NCI-H187 (cell line): ENCODE measurements at places on chromosomes 13 and 19.

DNA sequence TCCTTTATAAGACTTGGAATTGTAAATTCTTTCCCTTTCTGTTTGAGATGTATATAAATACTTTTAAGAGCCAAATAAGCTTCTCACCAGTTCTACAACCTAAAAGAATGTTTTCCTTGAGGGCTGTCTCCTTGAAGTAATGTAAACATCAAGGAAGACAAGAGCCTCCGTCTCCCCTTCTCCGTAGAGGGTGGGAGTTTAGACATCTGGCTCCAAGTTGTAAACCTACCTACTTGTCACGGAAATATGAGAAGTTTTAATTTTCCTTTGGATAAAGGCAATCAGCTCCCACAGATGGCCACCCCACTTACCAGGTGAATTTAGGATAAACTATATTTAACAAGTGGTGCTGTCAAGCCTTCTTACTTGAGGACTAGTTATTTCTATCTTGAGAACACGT lies 237.9 kb downstream of the NALCN start:
- no peak for DNase-seq

DNA sequence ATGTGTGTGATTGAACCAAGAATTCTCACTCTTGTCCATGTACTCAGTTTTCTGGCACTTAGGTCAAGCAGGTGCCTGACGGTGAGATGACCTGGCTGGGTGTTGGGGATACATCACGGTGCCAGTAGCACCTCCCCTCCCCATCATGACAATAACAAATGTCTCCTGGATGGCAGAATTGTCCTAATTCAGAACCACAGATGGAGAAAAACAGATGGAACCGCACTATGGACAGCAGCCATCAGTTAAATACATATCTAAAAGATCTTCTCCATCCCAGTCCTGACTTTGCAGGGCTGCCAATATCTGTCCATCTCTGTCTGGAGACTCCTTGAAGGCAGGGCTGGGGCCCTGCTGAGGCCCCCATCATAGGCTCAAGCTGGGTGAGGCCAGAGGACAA lies 126.9 kb downstream of the PTPRS start:
- no peak for DNase-seq

- no peak for DNase-seq
Measured at GRCh38 chr19:57068921-57069697, 50.7 kb upstream of the USP29 start.

- DNase-seq = no peak
Measured at GRCh38 chr19:12721656-12722565, 1.8 kb downstream of the TNPO2 start.

DNA sequence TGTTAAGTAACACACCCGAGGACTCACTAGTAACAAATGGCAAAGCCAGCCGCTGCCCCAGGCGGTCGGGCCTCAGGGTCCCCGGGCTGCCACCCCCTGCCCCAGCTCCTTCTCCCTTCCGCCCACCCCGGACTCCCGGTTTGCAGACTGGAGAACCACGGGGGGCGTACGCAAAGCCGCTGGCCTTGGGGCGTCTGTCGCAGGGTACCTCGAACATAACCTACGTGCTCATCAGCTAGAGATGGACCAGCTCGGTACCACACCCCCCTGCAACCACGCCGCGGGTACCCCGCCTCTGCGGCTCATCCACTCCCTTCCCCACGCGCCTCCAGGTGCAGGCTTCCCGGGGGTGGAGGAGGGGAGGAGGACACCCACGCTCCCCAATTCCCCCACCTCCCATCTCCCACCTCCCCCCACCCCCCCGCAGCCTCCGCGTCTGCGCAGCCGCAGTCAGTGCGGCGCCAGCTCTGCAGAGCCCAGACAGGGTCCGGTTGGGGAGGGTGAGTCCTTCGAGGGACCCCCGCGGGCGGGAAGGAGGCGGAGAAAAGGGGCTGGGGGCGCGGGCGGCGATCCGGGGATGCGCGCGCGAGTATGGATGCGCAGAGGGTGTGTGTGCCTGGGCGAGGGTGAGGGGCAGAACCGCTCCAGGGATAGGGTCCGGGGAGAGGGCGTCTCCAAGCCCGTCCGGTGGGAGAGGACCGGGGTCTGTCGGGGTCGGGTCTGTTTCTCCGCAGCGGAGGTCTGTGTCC lies at the start of gene SMIM17:
Gene SMIM17, plus strand, starts transcription at position 449 of the 749 bp plus-strand sequence. CDS start 2,509 bp downstream, outside the sequence.
- DNase-seq = no peak

DNA sequence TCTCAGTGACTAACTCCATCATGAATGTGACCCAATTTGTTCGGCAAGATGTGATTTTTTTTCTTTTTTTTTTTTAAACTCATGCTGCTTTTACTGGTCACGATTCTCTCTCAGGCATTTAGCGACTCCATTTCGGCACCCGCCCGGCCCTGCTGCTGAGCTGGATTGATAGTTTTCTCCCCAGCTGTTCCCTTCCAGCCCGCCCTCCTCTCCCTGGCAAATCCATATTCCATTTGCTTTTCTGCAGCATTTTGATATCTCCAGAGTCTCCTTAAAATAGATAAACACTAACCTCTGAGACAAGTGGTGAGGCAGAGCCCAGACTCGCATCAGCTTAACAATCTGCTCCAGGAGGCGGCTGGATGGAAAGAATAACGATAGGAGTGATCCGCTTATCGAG lies 55.5 kb upstream of the KATNAL1 start:
- no peak for DNase-seq

GRCh38 chr19:49890349-49891311 lies 6.1 kb downstream of the IL4I1 start:
- DNase-seq = peak; percentile 86
